Mammary epithelial cell (primary cell): ENCODE measurements at places on chromosomes 3 and 15.

DNA sequence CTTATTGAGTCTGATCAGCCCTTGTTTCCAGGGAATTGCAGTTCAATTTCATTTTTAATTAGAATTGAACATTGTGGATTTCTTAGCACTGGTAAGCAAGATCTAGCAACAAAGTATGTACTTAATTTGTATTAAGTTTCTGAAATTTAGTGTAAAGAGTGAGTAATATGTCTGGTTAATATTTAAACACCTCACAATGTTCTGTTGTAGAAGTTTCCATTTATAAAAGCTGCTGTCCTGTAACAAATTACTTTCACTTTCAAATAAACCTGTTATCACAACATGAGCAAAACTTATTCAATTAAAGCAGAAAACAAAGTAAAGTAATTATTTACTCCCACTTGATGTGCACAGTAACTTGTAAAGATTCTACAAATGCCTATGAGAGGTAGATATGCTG, 448.5 kb downstream of the NAALADL2 start:
- no peak for DNase-seq

DNA sequence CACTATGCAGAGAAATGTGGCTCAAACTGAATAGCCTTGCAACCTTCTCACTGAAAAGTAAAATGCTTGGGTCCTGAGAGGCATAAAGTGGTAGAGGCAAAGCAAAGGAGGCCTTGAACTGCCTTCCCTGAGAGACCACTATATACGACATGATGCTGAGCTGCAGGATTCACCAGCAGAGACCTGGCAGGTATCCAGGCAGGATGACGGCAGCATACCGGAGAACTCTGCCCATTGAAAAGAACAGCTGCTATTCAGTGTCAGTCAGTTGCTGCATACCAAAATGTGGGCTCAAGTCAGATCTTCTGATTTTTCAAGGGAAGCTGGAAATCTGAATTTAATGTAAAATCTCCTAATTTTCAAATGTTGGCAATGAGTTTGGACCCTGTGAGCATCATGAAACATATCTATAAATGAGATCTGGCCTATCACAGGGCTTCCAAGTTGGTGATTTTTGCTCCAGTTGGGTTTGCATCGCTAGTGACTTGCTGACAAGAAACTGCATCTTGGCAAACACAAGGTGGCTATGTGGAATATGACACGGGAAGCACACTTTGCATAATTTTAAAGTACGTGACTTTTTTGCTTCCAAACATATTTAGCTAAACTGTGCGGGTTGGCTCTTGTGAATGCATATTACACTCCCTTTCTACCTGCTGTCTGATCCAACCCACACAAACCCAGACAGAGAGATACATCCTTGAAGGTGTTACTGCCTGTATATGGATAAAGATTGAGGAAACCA, 529.0 kb downstream of the AGBL1 start:
- DNase-seq: peak; percentile 51

GRCh38 chr3:53880396-53881345, 1.3 kb downstream of the ACTR8 start:
- no peak for DNase-seq

- peak; percentile 69 for DNase-seq
Observed at GRCh38 chr3:20935791-20936190, 749.8 kb upstream of the SGO1 start.

DNA sequence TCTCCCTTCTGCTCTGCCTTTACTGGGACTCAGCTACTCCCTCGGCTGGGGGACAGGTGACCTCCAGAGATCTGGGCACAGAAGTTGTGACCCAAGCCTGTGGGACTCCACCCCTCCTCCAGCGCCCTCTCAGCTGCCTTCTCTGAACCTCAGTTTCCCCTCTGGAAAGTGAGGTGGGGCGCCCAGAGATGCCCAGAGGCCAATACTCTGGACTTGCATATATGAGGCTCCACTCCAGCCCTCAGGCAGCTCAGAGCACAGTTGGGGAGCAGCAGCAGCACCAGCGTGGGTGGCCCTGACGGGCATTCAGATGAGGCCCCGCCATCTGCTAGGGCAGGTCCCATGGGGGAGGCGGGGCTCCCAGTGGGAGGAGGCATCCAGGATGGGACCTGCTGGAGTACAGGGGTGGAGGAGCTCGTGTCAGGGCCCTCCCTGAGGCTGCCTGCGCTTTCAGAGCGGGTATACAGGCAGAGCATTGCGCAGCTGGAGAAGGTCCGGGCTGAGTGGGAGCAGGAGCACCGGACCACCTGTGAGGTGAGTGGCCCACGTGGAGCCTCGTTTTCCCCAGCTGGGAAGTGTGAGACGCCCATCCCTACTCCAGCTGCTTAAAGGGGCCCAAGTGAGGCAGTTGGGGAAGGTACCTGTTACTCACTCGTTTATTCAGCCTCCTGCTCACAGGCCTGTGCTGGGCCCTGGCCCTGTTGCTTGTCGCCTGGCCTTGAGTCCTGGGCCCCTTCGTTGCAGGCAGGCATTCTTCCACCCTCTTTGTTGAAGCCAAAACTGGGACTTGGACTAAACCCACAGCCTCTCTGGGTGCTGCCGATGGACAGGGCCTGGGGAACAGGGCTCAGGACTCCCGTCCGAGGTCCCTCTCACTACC, 35.4 kb downstream of the PSTPIP1 start:
- no peak for DNase-seq

DNA sequence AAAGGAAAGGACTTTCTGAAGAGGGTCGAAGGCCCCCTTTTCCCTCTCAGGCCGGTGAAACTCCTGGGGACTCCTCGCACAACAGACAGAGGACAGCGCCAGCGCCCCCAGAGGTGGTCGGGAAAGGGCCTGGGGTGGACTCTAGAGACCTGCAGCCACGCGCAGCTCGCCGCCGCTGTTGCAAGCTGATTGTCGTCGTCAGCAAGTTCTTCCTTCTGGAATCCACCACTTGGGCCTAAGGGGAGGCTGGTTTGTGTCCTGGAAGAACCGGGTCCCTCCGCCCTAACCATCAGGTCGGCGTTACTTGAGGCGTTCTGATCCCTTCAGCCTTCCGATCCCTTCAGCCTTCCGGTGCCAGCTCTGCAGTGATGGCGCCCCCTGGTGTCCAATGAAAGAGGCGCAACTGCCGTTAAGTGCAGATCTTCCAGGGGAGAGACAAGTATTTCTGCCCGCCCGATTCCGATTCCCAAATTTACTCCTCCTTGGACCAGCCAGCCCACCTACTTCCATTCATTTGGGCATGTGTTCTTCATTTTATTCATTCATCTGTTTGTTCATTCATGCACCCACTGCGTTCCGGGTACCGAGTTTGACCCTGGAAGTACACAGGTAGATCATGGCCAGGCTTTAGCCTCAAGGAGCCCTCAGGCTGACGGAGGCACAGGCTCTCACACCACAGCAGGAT, 77.2 kb upstream of the SLC6A11 start:
- DNase-seq: peak; percentile 51

DNA sequence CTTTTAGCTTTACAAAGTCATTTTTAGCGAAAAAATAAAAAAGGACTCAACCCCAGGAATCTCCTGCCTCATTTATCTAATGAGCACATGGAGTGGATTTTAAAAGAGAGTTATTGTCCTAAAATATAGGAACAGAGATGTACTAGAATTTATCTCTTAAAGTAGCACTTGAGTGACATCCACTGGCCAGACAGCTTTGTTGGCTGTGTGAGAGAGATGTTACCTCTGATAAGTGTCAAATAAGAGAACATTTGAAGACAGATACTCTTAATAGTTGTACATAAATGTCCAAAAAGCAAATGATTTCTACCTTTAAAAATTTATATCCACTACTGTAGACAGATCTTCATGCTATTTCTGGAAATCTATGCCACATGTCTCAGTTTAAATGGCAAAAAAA, 12.3 kb upstream of the MFSD1 start:
- peak; percentile 43 for DNase-seq

- no peak for DNase-seq
Observed at GRCh38 chr15:68774521-68775235, 46.0 kb downstream of the ANP32A start.

DNA sequence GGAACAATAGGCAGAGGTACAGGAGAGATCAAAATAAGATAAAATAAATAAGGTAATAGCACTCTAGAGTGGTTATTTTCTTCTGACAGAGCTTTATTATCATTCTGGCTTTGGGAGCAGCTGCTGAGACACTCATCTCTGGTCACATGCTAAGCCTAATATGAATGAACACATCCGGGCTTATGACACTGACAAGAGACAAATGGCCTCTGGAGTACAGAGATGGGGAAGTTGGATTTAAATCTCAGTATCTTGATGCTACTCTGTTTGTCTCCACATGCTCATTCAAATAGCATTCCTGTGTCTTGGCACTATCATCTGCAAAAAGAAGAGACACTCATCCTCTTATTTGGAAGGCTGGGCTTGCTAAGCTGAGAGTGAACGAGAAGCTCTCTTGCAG, 55.6 kb downstream of the TMEM45A start:
- peak; percentile 51 for DNase-seq

GRCh38 chr15:26157081-26157480, 294.0 kb upstream of the ATP10A start:
- no peak for DNase-seq

- no peak for DNase-seq
Observed at GRCh38 chr15:78370013-78370412, 29.9 kb downstream of the CRABP1 start.

DNA sequence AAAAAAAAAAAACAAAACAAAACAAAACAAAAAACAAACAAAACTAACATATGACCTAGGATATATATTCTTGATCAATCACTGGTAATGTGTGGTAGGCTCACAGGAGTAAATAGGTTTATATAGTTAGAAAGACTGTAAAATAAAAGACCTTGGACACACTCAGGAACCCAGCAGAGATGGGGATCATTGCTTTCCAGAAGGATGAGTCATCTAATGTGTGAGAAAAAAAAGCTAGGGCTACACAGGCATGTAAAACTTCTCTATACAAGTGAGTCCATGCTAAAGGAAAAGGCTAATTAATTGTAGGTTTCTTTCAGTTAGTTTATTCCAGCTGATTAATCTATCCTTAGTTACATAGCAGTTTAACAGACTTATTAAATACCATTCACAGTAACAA, 710.3 kb upstream of the ARPP21 start:
- DNase-seq: no peak

- DNase-seq: no peak
Observed at GRCh38 chr3:150132101-150132749, 161.5 kb upstream of the PFN2 start.

DNA sequence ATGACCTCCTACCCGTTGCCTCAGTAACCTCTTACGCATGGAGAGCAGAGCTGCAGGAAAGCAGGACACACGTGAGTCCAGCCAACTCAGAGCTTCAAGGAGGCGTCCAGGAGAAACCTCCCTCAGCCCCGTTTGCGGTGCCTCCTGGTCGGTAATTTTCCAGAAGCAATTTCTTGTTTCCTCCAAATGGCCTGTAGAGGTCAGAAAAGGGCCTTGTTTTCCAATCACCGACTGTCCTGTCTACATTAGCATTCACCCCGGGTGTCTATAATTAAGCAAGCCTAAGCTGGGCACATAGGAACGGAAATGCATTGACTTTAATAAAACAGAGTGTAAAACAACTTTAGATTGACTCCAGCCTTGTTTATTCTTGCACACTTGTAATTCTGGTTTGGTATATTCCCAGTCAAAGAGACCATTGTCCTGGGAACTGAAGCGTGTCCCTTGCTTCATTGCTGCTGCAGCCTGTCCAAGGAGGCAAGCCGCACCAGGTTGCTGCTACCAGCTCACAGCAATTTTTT, 836.2 kb downstream of the AGBL1 start:
- DNase-seq: peak; percentile 65

DNA sequence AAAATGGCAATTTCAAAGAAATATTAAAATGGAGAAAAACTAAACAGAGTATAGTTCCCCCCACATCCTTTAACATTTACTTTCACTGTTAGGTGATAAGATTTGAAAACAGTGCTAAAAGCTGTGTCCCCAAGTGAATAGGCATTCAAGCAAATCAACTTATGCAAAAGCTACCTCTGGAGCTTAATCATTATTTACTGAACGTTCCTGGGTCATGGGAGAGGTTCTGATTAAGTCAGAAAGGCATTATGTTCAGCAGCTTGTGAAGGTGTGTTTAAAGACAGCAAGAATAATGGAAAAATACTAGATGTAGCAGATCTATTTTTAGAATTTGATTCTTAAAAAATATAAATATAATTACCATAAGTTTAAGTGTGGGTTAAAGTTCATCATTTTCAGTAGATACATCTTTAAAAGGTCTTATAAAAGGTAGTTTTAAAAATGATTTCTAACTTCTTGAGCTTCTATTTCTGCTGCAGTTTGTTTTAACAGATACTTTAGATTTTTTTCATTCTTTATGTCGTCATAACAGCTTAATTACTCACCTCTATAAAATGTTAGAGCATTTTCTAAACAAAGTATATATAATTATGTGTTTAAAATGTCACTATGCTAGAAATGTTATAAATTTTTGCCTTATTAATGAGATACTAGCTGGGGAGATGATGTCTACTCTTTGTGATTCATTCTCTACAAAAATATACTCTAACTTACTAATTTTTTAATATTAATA, 127.9 kb downstream of the MITF start:
- peak; percentile 51 for DNase-seq

- DNase-seq: no peak
Observed at GRCh38 chr3:1600700-1601418, 497.8 kb upstream of the CNTN4 start.

DNA sequence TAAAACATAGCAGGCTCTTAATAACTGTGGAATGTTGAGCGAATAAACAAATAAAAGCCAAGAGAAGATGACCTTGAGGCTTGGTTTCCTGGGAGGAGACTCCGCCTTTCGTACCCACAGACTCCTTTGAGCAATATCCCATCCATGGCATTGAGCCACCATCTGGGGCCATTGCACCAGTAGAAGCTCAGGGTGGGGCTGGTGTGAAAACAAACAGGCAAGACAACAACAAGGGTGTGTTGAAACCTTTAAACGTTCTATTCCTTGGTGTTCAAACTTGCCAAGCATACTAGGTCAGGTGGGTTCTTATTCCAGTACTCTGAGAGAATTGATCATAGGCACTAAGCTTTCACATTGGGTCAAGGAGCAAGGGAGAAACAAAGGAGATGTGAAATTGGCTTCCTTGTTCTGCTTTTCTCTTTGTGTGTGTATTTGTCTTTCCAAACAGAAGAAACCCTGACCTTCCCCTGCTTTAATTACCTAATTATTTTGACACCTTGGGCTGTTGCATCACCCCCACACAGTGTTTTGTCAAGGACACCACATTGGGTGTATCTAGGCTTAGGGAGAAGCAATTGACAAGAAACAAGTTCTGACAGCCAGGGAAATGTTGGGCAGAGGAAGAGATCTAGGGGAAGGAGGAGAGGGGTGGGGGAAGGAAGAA, 105.1 kb upstream of the BCL6 start:
- DNase-seq: no peak
